AG09319 (cell line): ENCODE measurements at places on chromosomes 5 and 9.

GRCh38 chr5:173395257-173395932 is 67.2 kb upstream of the STC2 start:
- no peak for DNase-seq

- no peak for DNase-seq
Observed at GRCh38 chr5:158884827-158885518, 214.7 kb downstream of the EBF1 start.

DNA sequence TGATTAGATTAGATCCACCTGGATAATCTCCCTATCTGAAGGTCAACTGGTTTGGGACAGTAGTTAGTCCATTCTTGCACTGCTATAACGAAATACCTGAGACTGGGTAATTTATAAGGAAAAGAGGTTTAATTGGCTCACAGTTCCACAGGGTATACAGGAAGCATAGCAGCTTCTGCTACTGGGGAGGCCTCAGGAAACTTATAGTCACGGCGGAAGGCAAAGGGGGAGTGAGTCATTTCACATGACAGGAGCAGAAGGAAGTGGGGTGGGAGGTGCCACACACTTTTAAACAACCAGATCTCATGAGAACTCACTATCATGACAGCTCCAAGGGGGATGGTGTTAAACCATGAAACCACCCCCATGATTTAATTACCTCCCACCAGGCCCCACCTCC is 9.9 kb downstream of the C9orf40 start:
- DNase-seq, result no peak

GRCh38 chr9:5879419-5880181 is 11.1 kb upstream of the MLANA start:
- DNase-seq, result peak; percentile 7

DNA sequence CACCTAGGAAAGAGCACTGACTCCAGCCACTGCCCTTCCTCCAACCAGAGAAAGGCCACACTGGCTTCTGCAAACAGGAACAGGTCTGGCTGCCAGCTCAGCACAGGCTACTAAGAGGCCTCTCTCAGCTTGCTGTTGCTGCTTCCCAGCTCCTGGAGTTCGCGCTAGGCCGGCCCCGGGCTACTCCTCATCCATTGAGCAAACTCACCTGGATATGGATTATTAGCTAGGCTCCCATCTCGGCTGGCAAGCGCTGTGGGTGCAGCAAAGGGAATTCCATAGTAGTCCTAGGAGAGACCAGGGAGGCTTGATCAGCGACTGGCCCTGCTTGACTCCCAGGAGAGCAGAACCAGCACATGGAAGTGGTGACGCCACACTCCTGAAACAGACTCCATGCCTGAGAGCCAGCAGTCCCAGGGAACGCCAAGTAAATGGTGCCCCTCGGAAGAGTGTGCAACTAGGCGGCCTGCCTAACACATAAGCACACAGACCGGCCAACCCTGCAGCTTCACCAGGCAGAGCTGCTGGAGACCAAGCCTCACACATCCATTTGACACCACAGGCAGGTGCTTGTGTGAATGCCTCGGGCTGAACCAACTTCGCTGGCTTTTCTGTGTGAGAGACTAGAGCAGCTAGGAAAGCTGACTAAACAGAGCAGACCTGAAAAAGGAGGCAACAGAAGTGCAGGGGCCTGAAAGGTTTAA is 107.2 kb downstream of the UBE2R2 start:
- DNase-seq, result no peak

DNA sequence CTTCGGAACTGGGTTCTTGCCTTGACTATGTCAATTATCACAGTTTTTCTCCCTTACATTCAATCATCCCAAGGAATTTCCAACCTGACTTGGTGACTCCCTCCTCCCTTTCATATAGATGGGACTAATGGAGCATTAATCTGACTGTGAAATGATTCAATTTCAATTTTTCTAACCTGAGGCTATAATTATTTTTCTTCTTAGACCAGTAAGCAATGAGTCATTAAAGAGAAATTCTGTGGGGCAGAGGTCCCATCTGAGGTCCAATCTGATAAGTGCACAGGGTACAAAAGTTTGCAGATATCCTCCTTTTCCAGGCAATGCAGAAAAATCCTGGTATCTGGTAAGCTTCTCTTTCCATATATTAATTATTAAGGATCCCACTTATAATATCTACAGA is 18.9 kb downstream of the PDE4D start:
- no peak for DNase-seq

DNA sequence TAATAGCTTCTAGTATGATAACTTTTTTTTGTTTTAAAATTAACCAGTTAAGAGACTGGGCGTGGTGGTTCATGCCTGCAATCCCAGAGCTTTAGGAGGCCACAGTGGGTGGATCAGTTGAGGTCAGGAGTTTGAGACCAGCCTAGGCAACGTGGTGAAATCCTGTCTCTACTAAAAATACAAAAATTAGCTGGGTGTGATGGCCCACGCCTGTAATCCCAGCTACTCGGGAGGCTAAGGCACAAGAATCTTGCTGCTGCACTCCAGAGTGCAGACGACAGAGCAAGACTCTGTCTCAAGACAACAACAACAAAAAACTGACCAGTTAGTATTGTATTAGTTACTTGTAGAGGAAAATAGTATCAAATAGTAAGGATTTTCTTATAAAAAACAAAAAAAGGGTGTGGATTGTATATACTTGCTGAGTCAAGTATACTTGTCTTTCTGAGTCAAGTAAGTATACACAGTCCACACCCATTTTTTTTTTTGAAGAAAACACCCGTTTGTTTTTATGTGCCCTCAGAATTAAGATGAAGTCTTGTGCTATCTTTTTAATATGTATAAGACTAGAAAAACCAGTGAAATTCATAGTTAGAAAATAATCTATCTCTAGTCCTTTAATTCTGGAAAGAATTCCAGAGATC is 25.3 kb downstream of the UBAP1 start:
- DNase-seq, result no peak

- DNase-seq, result no peak
Observed at GRCh38 chr5:112417931-112418658, 982 bp downstream of the EPB41L4A start.

DNA sequence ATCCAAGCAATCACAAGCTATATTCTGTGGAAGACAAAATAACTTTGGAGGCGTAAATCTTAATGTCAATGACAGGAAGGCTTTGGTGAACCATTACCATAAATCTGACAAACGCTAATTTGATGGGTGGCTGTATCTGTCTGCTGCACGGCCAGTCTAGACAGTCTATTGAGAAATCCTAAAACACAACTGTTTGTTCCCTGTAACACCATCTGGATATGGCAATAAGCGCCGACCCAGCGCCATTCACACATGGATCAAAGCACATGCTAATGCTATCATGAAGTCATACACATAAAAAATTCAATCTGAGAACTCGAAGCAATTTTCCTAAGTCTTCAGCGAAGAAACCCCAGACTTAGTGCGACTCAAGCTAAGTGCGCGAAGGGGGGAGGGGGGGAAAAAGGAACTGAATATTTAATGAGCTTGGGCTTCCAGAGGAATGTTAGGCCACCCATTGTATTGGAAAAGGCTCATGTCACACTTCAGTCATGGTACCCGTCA is 95.1 kb downstream of the ARL15 start:
- DNase-seq, result no peak

DNA sequence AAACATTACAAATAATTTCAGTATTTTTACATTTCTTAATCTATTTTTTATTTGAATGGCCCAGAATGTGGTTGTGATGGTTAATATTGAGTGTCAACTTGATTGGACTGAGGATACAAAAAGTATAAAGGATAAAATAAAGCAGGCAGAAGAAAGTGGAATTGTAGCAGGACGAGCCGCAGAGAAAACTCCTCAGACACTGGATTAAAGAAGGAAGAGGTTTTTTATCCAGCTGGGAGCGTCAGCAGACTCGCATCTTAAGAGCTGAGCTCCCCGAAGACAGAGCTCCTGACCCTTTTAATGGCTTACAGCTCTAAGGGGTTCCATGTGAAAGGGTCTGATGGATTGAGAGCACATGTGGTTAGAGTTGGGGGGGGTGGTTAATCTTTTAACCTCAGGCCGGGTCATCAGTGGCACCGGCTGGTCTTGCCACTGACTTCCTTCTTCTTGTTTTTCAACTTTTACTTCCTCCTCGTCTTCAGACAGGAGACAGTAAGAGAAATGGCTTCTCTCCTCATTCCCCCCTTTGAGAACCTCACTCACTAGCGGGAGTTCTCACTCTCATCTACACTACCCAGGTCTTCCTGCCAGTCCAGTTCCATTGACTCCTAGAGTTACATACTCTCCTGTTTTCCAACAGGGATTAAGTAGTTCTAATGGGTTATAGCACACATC is 80.0 kb downstream of the TMEM161B start:
- DNase-seq, result no peak

DNA sequence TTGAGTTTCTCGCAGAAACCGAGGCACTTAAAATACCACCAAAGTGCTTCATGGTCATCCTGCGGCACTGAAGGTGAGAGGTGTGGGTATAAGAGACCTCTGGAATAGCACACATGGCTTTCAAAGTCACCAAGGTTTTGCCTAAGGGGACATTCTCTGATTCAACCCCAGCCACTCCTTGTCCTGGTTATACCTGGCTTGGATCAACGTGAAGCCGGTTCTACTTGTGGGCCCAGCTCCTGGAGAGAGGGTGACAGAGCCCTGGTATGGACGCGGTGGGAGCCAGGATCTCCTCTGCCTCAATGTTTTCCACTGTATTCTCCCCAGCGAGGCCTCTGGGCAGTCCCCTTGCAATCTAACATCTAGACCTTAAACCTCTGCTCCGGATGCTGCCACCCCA is 132.0 kb downstream of the FSTL4 start:
- no peak for DNase-seq

DNA sequence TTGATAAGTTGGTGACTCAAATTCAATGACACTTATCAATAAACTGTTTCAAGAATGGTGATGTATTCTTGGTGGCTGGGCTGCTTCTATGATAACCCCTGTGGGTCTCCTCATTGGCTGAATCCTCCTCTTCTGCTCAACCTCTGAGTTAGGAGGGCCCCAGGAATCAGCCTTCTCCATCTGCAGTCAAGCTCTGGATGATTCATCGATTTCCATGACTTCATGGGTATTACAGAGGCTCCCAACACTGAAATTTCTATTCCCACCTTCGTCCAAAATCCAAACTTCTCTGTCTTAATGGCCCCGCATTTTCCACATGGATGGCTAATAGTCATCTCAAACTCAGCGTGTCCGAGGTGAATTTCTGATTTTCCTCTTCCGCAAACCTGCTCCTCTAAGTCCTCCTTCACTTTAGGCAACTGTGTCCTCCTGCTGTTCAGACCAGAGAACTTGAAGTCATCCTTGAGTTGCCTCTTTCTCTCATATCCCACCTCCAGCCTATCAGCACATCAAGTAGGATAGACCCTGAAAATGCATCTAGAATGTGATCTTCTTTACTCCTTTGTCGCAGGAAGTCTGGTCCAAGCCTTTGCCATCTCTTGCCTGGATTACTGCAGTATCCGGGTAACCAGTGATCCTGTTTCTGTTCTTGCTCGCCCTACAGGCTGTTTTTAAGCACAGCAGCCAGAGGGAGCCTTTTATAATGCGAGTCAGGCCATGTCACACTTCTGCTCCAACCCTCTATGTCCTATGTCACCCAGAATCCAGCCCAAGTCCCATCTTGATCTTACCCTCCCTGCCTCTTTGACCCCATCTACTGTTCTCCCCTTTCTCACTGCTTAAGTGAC is 41.4 kb upstream of the IL7R start:
- no peak for DNase-seq

GRCh38 chr5:52469420-52469819 is 318.3 kb upstream of the ITGA1 start:
- DNase-seq, result no peak

GRCh38 chr9:16121601-16122286 is 568.9 kb downstream of the CCDC171 start:
- DNase-seq, result no peak

- DNase-seq, result no peak
Observed at GRCh38 chr5:39691993-39692392, 267.2 kb upstream of the DAB2 start.

DNA sequence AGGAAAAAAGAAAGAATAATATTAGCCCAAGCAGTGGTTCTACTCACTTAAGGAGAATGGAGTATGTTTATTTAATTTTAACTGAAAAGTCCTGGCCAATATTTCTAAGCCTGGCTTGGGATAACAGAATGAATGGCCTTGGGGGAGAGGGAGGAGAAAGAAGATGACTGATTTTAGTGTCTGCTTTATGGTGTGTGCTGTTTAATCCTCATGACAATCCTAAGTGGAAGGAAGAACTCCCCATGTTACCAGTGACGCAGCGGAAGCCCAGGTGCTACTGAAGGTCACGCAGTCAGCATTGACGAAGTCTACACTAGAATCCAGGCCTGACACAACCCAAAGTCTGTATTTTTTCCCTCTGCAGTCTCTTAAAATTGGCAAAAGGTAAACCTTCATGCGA is 50.5 kb downstream of the PALM2AKAP2 start:
- no peak for DNase-seq

GRCh38 chr5:119332978-119333401 is 22.8 kb upstream of the TNFAIP8 start:
- DNase-seq, result no peak

DNA sequence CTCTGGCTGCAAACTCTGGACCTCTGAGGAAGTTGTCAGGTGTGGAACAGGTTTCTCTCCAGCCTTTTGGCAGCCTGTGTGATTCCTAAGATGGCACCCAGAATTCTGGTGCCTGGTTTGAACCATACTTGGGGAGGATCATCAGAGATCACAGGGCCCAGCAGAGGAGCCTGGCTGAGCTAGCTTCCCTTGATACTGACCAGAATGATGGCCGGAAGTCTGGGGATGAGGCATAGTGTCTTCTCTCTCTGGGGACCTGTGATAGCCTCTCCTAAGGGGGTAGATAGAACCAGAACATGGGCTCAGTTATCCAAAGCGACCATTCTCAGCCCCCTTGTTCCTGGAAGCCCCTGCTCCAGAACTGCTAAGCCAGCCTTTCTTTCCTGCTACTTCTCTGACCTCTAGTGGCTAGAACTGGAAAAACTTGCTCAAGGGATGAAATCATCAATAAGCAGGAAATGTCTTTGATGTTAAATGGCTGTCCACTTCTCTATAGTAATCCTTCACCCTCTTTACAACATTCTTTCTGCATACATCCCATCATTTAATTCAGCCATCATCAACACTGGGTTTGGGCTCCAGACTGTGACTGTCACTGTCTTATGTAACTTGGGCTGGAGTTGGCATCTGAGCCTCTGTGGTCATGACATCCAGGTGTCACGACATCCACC is 55.1 kb downstream of the C9orf152 start:
- DNase-seq, result no peak

DNA sequence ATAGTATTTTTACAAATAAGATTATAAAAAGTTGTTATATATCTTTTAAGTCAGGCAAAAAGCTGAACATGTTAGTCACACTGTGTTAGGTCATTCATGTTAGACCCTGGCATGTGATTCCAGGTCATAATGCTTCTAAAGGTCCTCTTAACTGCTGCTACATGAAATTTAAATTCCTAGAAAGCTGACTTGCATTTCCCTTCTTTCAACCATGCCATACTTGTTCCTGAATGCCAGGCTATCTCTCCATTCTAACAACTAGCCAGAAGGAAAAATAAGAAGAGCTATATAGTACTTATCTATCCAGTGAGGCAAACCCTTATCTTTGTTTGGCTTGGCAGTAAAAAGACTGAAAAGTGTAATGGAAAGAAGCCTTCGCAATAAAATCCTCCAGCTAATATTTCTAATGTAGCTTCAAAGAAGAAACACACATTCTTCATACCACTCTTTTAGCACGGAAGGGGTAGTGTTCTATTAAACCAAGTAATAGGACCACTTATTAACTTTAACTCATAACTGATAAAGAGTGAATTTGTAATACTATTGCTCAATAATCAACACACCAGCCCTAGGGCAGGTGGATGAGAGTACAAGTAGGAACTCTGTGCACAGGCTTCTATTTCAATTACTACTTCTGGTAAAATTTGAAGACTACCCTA is 310.2 kb downstream of the PDE4D start:
- no peak for DNase-seq
